ENCODE measurements at places on chromosomes 3 and 15. TPM values are rescaled to one million over a fixed set of nuclear protein-coding genes. Genes with fewer than 3 reads are reported as not detected.

GRCh38 chr3:46367811-46368210 lies 2.9 kb upstream of the CCR5 start:
- DNase-seq = no peak

DNA sequence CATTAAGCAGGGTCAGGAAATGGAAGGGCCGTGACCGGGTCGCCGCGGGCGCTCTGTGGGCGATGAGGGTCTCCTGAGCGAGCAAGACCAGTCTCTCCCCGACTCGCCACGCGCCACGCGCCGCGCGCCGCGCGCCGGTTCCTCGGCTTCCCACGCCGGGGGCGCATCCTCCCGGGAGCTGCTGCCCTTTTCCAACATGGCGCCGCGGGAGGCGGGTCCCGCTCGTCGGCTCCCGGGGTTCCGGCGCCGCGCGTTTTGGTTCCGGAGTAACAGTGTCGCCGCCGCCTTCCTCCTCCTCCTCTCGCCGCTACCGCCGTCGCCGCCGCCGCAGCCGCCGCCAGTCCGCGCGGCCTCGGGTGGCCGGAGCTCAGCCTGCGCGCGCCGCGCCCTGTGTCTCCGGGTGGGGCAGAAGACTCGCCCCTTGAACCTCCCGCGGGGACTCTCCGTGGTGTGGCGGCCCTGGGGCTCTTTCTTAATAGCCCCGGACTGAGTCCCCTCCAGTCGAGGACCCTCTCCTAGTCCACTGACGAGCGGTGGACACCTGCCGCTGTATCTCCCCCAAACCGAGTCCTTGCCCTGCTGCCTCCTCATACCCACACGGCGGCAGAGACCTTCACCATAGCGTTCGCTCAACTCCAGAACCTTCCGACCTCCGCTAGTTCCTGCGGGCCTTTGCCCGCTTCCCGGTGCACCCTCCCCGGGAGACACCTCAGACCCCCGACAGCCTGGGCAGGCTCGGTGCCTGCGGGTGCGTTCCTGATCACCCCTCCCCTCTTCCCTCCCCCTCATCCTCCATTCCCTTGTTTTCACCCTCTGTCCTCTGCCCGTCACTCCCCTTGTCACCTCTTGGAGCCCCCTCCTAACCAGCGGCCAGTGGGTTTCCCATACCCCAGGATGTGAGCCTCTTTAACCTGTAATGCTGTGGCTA lies at the start of gene MAP2K5:
Gene MAP2K5 (plus strand): TSS at position 284 of the 928 bp plus-strand sequence. CDS start 633 bp downstream, at position 917.
- DNase-seq = no peak

DNA sequence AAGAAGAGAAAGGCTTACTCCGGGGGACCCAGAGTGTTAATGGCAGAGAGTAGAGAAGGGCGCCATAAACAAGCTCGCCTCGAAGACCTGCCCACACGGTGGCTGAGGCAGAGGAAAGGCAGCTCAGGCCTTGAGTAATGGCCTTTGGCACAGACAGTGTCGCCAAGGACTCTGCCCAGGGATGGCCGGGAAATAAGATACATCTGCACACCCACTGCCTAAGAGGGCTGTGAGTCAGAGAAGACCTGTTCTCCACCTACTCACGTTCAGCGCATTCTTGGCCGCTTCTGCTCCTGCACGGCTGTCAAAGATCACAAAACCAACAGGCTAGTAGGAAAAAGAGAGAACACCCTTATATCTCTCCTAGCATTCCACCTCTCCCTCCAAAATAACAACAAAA lies 26.2 kb downstream of the RBPMS2 start:
- DNase-seq = no peak

DNA sequence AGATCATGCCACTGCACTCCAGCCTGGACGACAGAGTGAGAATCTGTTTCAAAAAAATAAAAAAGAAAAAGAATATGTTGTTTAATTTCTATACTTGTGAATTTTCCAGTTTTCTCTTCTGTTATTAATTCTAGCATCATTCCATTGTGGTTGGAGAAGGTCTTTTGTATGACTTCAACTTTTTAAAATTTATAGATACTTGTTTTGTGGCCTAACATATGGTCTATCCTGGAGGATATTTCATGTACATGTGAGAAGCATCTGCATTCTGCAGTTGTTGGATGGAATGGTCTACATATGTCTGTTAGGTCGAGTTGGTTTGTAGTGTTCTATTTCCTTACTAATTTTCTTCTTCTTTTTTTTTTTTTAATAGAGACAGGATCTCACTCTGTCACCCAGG lies 35.6 kb downstream of the MAP1A start:
- DNase-seq = no peak

DNA sequence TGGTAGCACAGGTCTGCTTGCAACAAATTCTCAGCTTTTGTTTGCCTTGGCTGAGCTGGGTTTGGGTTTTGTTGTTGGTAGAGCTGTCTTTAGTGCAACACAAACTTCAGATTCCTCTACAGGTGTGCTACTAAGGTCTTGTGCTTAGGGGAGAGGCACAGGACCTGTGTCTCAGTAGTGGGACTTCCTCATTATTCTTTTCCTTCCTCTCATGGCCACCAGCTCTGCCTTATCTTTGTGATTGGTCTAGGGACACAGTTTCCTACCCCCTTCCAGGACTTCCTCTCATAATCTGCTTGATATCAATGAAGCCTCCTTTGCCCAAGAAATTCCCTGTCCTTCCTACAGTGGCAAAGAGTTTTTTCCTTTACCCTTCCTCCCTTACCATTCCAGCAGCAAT lies 24.9 kb upstream of the DNAAF4 start:
- DNase-seq = no peak

DNA sequence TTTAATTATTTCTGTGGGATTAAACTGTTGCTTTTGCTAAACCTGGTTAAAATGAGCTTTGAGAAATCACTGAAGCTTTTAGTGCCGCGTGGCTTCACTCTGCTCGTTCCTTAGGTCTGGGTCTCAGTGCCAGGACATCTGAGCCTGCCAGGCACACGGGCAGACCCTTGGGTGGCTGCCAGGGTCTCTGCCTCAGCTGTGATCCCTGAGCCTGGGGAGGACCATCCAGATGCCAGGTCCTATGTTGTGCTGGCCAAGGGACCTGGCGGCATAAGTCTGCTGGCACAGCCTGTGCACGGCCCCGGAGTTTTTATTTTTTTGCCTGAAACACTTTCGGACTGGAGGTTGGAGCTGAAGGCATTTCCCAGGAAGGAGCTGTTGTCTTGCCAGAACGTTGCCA lies 328.1 kb downstream of the LRTM1 start:
- DNase-seq = no peak

DNA sequence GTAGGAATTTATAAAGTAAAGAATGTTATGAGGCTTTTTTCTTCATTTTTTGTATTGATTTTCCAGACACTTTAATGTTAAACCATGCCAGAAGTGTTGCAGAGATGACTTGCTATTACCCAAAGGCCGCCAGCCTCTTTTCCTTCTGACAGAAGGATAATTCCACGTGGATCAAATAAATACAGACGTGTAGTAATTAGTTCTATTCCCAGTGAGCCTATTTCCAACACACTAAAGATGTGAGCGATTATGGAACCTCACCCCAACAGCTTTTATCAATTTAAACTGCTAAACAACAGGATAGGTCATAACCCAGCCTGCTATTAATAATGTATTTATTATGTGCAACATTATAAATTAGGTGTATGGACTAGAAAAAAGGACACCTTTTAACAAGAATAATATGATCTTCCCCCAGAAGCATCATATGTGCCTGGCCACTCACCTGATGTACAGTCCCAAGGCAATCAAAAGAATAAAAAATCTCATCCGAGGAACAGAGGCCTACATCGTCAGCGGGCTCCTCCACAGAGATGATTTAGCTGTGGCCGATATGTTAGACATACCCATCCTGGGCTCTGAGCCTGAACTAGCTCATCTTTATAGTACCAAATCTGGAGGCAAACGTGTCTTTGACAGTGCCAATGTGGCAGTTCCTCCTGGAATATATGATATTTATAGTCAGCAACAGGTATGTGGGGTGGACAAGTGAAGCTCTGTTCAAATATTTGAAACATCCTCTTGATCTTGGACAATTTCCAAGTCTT lies 125.9 kb upstream of the C15orf61 start:
- no peak for DNase-seq

- DNase-seq = no peak
Observed at GRCh38 chr3:134353171-134353825, 20.9 kb downstream of the AMOTL2 start.

GRCh38 chr3:141457624-141458236 lies 29.1 kb upstream of the RASA2 start:
- DNase-seq = no peak

DNA sequence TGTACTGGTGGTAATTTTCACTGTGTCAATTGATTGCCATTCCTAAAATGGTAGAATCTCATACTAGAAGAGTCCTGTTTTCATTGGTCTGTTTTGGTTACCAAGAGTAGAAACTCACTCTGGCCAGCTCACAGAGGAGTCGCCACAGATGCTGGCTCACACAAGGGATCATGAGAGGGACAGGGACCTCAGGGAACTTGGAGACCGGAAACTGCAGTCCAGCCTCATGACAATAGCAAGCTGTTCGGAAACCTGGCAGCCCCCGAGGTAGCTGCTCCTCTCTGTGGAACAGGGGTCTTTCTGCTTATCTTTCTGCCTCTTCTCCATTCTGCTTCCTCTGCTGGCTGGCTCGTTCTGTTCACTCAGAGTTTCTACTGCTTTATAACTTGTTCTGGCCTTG lies 192.9 kb downstream of the PLCL2 start:
- no peak for DNase-seq

DNA sequence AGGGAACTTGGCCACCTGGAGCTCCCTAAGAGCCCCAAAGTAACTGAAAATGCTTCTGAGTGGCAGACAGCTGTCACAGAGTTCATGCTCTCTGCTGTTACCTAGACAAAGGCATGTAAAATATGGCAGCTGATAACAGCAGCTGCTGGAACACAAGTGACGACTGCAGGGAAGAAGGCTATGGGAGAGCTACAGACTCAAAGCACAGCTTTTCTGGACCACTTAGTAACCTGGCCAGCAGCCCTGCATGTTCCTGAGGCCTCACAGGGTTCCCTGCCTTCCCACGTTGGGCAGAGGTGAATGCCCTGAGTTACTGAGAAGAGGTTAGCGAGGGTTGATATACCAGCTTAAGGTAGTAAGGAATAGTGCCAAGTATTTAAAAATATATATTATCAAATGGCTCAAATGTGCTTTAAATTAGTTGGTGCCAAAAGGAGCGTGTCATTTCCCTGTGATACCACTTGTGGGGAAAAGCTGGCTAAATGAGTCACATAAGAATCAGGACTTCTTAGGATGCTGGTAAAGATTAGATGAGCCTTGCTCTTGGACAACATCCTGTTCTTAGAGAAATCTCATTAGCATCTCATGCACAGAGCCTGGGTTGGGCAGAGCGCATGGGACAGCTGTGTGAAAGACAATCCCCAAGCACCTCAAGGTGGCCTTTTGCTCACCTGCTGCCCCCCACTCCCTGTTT lies 76.4 kb upstream of the SCN5A start:
- DNase-seq = no peak

GRCh38 chr3:31966978-31967591 lies 14.0 kb downstream of the OSBPL10 start:
- no peak for DNase-seq

DNA sequence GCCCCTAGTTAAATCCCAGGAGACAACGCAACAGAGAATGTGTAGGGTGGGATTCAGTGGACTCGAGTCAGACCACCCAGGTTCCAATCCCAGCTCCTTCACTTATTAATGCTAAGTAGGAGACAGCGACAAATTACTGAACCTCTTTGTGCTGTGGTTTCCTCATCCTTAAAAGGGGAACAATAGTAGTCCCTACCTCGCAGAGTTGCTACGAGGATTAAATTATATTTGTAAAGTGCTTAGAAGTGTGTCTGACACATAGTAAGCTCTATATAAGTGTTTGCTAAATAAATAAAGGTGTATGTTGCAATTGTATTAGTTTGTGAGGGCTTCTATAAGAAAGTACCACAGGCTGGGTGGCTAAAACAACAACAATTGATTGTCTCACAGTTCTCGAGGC lies 58.0 kb upstream of the PPARG start:
- no peak for DNase-seq

GRCh38 chr15:36109943-36110658 lies 469.3 kb upstream of the CDIN1 start:
- DNase-seq = no peak

DNA sequence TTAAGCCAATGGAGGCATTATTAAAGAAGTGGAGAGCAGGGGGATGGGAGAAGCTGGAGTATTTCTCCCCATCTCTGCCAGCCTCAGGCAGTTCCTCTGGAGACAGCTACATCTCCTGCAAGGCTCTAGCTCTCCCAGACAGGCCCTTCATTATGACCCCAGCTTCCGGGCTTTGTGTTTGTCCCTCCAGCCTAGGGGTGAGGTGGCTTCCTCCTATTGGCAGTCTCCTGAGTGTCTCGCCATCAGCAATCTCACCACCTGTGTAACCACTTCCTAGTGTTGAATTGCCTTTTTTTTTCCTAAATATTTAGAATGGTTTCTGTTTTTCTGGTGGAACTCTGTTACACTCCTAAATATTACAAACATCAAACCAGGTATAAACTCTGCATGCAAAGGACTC lies 122.3 kb downstream of the FAM174B start:
- no peak for DNase-seq

SLC26A6 gene
- 30.9 TPM for polyA plus RNA-seq

DUOX1 gene
- polyA plus RNA-seq = 2.4 TPM

MOBP gene
- 0.11 TPM for polyA plus RNA-seq

TRIM59 gene
- polyA plus RNA-seq = 14.3 TPM

ZNF385D gene
- 15.1 TPM for polyA plus RNA-seq

CCRL2 gene
- polyA plus RNA-seq = 1.2 TPM

AP3S2 gene
- polyA plus RNA-seq = 51.2 TPM

CRABP1 gene
- 57.5 TPM for polyA plus RNA-seq

RBMS3 gene
- polyA plus RNA-seq = 14.3 TPM

Measured in right renal pelvis (tissue), 4 donors.